ENCODE measurements at places on chromosomes 16 and 17. TPM values are rescaled to one million over a fixed set of nuclear protein-coding genes. Genes with fewer than 3 reads are reported as not detected.

The INCA1 gene
- total RNA-seq: 1.1 TPM

The SLC5A11 gene
- total RNA-seq: not detected

The KRT24 gene
- total RNA-seq: not detected

The TMEM98 gene
- 42.7 TPM for total RNA-seq

The PIMREG gene
- 0.84 TPM for total RNA-seq

The C16orf95 gene
- total RNA-seq: 2.5 TPM

The VASN gene
- 40.9 TPM for total RNA-seq

The ATMIN gene
- 33.3 TPM for total RNA-seq

The HOXB8 gene
- total RNA-seq: not detected

The CALB2 gene
- total RNA-seq: 5.1 TPM

The CHST6 gene
- total RNA-seq: 0.56 TPM

The SRCAP gene
- total RNA-seq: 33.2 TPM

The ZG16 gene
- not detected for total RNA-seq

The FBXW10B gene
- total RNA-seq: 1.3 TPM

The SCNN1G gene
- 12.3 TPM for total RNA-seq

The HOXB3 gene
- total RNA-seq: 5.6 TPM

The TMIGD1 gene
- not detected for total RNA-seq

The PDILT gene
- not detected for total RNA-seq

The KRTAP9-8 gene
- total RNA-seq: 0.47 TPM

The GNAO1 gene
- total RNA-seq: 1.4 TPM

The FZD2 gene
- total RNA-seq: 0.49 TPM

The SMTNL2 gene
- 0.25 TPM for total RNA-seq

The MIS12 gene
- 9.2 TPM for total RNA-seq
